Urothelium cell line (cell line): ENCODE measurements at places on chromosomes 7 and 10.

DNA sequence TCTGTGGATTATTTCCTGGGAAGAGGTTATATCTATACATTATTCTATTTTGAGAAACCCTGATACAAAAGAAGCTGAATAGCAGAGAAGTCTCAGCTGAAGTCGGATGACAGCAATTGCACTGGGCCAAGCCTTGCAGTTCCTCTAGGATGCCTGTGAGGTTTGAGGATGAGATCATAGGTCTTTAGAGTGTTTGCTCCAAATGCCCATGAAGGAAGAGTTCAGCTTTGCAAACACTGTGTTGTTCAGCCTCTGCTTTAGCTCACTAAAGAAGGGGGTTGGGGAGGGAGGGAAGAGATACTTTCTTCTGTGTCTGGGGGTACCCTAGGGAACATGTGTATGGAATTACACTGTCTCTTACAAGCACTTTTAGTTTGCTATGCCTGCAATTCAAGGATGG, 282.5 kb upstream of the NRP1 start:
- no peak for DNase-seq

DNA sequence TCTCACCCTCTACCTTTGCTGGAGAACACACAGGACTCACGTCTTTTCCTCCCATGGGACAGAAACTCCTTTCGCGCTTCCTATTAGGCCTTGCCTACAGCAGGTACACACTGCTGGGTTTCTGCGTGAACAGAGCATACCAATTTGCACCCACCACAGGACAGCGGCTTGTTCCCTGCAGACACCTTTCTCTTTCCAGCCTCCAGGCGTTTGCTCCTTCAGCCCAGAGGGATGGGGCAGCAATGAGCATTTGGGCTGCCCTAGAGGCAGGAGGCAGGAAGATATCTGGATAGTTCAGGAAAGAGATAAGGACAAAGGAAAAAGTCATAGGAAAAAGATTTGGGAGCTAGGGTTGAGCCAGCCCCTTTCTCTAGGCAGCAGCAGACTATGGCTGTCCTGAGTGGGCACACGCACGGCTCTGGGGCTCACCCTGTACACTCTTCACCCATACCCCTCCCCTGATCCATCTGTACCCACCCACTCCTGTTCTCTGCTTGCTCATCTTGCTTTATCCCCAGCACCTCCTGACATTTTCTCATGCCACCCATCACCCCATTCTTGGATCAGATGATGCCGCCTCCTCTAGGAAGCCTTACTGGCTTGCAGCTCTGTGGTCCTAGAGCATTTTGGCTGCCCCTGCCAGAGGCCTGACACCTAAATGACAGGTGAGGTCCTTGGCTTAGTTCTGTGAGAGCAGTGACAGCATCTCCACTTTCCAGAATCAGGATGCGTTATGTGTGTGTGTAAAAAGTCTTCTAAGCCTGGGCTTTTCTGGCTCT, 40.7 kb upstream of the SPDYE3 start:
- no peak for DNase-seq

GRCh38 chr10:110637558-110638053, 6.5 kb upstream of the RBM20 start:
- DNase-seq, result peak; percentile 27

GRCh38 chr10:123751342-123752134, 85.4 kb downstream of the GPR26 start:
- DNase-seq, result no peak

DNA sequence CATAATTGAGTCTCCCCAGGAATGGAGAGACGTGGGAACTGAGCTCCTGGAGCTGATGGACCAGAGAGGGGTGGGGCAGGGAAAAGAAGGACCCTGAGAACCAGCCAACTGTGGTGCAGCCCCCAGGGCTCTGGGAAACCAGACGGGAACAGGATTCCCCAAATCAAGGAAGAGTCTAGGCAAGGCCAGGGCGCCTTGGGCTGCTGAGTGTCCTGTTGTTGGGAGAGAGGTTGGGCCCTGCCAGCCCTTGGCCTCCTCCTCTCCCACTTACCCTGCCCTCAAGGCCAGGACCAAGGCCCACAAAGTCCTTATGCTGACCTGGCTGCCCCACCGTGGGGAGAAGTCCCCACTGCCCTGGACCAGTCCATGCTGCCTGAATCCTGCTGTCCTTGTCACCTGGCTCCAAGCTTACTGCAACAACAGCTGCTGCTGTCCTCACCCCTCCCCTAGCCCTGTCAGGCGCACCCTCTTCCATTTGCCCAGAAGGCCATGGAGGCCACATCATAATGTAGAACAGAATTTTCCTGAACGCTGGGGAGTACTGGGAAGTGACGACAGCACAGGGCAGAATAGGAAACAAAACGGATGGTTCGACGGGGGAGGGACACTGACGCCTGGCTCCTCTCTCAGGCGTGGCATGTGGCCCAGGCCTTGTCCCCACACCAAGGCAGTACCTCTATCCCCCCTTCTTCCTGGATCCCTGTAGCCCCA, 132.9 kb upstream of the ZMIZ1 start:
- no peak for DNase-seq

DNA sequence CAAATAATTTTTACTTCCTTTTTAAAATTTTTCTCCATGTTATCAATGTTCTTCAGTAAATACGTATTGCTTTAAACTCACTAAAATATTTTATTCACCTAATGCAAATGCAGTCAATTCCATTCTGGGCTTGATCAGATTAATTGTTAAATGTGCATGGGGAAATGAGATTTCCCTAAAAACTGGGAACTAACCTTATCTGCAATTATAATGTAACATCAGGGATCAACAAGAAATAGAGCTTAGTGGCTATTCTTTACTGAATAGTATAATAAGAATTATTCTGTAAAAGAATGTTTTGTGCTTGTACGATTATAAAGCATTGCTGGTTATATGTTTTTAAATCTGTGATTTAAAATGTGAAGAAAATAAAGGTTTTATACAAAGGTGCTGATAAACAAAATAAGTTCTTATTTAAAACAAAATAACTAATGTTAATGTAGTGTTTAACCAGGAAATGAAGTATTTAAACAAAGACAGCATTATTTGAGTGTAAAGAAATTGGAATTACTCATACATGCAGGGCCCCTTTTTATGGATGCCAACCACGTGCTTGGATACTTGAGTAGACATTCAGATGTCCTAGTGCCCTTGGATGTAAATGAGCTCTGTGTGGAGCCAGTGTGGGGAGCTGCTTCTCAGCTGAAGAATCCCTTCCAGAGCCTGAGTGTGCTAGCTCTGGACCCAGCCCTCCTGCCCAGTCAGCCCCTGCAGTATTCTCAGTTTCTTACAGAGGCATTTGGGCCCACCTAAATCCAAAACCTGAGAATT, 84.2 kb downstream of the REEP3 start:
- DNase-seq, result peak; percentile 17

DNA sequence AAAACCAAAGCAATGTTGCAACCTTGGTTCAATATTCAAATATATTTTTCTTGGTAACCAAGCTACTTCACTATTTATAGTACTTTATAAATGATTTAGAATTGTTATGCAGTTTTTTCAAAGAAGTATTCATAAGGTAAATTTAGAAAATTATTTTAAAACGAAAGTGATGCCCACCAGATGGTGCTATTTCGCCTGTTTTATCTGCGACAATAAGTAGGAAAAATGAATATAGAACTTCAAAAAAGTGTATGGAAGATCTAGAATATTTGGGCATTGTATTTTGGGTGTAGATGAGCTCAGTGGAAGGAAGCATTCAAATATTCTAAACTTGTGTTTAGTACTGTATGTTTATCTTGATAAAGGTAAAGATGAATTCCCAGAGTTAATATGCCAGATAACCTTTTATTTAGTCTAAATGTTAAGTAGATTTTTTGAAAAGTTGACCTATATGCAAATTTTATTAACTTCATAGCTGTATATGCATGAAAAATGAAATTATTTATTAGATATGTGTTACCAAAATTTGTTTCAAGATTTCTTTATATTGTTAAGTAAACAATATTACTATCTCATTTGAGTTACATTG, 93.2 kb downstream of the ADK start:
- DNase-seq, result no peak

GRCh38 chr10:70679498-70679897, 7.2 kb downstream of the ADAMTS14 start:
- no peak for DNase-seq

DNA sequence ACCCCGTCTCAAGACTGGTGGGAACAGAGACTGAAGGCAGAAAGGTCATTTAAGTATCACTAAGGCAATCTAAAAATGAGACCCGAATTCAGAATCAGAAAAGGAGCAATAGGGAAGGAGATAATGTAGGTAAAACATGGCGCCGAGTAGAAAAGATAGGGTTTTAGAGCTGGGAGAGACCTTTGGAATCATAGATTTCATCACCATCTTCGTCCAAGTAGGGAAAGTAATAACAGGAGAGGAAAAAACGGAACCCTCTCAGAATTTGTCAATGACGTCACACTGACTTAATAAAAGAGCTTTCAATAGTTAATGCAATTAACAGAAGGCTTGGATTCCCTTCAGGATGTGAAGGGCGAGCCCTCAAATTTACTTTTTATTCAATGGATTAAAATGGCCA, 1.0 kb upstream of the UBN2 start:
- DNase-seq, result no peak

DNA sequence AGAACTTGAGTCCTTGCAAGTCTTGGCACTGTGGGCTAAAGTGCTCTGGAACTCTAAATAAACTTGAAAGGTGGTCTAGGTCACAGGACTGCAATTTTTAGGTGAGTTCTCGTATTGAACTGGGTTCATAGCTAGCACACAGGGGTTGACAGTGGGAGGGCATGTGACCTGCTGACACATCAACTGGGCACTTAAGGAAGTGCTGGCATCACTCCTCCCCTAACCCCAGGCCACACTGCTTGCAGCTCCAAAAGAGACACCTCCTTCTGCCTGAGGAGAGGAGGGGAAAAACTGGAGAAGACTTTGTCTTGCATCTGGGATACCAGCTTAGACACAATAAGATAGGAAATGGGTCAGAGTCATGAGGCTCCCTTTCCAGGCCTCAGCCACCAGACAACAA, 38.0 kb upstream of the AASS start:
- no peak for DNase-seq

- DNase-seq, result no peak
Observed at GRCh38 chr7:129792721-129793120, 160.0 kb downstream of the UBE2H start.

DNA sequence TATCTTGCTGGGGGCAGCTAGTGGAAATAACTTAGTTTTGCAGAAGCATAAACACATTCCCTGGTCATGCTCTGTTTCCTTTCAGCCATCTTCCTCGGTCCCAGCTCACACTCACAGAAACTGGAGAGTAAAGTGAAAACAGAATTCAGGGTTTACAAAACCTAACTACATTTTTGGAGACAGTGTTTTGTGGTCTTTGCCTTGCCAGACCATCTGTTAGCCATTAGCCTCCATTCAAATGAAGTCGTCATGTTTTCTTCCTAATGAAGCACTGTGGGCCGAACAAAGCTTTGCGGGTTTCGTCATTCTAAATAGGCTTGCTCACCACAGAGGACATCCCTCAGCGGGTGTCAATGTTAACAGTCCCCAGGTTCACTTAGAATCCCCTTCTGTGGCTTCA, 214.6 kb upstream of the TMEM72 start:
- no peak for DNase-seq

DNA sequence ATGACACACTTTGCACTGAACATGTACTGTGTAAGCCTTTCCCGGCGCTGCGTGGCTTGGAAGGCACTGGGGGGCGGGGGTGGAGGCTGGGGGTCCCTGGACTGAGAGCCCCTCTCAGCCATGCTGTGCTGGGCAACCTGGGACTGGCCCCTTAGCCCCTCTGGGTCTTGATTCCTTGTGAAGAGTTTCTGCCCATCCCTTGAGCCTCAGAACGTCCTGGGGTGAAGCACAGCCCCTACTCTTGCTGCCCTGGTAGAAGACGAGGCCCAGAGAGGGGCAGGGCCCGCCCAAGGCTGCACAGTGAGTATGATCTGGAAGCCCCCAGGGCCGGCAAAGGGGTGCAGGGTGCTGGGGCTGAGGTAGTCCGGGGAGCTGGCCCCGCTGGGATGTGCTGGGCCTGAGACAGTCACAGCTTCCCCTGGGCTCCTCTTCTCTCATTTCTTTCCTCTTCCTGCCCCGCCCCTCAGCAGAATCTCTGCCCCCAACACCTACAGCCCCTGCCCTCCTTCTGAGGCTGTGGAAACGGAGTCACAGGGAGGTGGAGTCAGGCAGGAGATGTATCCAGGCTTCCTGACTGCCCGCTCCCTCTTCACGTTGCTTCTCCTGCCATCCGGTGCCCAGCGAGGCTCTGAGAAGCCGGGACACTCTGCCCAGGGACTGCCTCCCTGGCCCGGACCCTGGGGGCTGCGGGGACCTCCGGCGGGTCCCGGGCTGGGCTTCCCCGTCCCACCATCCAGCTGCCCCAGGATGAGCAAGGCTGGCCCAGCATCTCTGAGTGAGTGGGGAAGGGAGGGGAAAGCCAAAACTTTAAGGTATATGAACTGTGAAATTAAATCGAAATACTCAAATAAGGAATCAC, 60.5 kb downstream of the UNCX start:
- no peak for DNase-seq

DNA sequence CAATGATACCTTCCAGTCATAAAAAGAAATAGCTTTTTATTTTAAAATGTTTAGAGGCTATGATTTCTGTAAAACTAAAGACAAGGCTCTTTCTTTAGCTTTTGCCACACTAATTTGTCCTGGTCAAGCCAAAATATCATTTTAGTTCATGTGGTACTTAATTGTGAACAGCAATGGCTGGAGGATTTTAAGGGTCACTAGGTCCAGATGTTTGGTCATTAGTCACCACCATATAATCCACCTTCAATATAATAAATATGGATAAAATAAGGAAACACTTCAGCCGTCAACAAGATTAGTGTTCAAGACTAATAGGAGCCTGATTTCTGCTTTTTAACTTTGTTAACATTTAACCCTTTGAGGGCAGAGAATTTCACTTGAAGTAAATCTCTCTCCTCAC, 50.0 kb upstream of the HGF start:
- no peak for DNase-seq

DNA sequence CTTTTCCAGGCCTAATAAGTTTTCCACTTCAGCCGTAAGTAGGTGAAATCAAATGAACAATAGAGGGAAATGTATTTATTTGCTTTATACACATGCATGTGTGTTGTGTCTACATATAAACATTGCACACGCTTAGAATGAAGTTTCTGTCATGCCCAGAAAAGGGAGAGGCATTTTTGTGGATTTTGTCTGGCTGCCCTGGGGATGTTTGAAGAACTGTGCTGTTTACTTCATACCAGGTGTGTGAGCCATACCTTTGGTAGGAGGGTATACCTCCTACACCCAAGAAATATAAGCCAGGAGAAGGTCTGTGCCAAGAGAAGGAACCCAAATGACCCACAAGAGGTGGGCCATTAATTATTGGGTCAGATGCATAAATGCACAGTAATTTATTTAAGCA, 12.8 kb downstream of the GATAD1 start:
- DNase-seq, result no peak

DNA sequence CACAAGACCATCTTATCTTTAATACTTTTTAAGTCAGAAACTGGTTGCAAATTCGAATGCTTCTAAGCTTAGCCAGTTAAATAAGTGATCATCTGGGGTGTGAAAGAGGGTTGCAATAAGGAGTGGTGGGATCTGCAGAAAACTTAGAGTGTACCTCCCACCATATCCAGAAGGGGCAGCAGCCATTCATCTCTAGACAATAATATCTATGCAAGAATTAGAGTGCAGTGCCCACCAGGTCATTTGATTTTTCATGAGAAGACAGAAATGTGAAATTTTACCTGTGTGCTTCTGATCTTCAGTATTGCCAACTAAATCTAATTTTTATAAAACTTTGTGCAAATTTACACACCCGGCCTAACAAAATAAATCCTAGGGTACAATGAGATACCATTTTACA, 127.2 kb upstream of the SP4 start:
- peak; percentile 8 for DNase-seq

GRCh38 chr10:42836771-42837468, 54.3 kb downstream of the BMS1 start:
- DNase-seq, result no peak

- no peak for DNase-seq
Observed at GRCh38 chr10:128875030-128875744, 591.9 kb upstream of the MGMT start.
